ENCODE measurements at places on chromosomes 12 and 14.

GRCh38 chr12:89525305-89525823 is 483 bp downstream of the POC1B start:
- peak; percentile 40 for DNase-seq

DNA sequence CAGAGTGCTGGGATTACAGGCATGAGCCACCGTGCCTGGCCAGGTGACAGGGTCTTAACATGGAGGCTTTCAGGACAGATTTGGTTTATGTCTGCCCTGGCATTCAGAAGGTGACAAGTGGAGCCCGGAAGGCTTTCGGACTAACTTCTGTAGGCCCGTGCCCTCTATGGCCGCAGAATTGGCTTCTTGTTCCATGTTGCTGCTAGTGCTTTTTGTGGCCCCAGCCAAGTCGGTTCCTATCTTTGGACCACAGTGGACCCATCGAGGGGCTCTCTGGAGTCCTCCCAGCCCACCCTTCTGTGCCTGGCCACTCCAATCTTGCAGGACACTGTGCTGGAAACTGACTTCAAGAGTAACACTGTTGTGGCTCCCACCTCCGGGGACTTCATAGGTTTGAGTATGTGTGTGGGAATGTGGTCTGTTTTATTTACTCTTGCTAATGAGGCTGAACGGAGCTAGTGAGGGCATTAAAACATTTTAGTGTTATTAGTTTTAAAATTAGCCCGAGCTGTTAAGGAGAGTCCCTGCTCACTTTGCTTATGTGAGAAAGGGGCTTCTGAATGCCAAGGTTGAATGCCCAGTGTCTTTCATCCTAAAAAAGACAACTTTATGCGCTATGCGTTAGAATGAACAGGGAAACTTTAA is 245.9 kb downstream of the CACNA1C start:
- no peak for DNase-seq

GRCh38 chr12:10086387-10086786 is 12.4 kb downstream of the CLEC1A start:
- no peak for DNase-seq

DNA sequence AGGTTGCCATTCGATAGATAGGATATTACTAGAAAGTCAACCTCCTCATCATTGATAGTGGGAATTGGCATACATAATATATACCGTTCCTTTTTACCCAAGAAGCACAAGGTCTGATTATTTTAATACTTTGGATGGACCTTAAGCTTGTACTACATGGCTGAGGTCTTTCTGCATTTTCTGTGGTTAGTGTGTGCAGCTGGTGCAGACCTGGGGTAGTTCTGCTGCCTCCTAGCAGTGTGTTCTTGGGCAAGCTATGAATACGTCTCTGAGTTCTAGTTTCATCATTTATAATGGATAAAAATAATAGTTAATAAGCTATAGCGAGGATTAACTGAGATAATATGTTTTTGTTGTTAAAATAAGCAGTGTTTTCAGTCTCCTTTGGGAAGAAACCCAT is 2.2 kb downstream of the ZDHHC17 start:
- DNase-seq, result no peak

DNA sequence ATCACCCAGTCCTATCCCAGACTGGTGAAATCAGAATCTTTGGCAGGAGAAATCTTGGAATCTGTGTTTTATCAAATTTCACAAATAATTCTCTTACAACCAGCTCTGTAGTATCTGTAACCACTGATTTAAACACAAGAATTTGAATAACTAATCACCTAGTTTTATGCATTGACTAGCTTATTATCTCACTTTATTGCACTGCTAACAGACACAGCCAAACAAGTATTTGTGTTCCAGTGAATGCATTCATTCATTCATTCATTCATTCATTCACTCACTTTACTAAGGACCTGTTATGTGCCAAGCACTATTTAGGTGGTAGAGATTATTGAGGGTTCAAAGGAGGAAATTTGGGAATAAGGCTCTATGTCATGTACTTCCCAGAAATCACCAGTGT is 16.2 kb downstream of the LRRC74A start:
- DNase-seq, result no peak

GRCh38 chr12:75611041-75611440 is 99.6 kb upstream of the KRR1 start:
- no peak for DNase-seq

DNA sequence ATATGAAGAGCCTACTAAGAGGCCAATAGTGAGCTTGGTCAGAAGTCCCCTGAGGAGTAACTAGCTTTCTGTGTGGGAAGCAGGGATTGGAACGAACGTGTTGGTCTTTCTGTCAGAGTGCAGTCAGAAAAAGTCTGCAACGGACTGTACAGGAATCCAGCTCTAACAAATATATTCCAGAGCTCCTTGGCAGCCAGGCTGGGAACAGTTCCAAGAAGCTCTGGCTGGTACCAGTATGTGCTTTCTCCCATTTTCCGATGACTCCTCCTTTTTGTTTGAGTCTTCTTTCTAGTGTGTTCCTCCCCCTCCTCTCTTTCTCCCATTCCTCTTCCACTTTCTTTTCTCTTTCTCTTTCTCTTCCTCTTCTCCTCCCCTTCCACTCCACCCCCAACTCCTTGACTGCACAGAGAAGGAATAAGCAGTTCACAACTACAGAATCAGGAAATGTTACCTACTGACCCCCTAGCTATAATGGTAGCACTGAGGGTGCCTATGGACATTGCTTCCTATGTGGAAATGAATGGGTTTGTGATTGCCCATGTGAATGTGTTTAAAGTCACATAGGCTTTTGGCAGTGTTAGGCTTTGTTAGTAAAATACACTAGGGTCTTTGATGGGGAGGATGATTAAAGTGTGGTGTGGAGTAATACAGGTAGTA is 59.9 kb downstream of the TTLL5 start:
- peak; percentile 3 for DNase-seq

DNA sequence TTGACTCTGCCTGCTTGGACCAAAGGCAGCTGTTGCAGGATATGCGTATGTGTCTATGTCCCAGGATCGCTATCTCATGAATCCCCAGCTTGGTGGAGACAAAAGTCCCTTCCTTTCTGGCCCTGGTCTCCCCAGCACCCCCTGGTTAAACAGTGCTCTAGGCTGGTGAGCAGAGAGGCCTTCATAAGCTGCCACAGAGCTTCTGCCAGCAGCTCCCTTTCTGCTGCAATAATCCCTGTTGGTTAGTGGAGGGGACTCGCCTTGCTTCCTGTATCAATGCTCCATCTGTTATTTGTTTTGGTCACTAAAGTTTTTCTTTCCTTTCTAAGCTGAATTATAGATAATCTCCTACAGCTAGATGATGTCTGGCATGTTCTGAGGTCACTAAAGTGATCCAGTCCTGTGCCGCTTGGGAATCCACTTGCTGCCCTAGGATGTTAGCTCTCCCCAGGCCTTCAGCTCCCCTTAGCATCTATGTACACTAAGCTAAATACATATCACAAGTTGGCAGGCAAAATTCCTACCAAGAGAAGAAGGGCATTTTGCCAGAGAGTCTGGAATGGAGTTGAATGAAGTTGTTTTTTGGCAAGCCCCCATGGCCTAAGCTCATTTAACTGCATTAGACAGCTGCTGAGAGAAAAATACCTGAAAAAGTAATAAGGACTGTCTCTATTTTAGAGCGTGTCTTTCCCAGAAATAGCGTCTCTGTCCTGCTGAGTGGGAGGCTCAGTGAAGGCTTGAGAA is 47.8 kb downstream of the RDH12 start:
- DNase-seq, result no peak

DNA sequence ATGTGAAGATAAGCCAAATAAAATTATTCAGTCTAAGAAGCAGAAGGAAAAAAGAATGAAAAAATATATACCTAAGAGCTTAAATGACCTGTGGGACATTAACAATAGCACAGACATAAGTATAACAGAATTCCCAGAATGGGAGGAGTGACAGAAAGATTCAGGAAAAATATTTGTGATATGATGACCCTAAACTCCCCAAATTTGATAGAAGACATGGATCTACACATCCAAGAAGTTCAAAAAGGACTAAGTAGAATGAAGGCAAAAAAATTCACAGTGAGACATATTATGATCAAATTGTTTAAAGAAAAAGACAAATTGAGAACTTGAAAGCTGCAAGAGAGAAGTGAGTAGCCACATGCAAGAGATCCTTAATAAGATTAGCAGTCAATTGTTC is 211.4 kb upstream of the OR4E1 start:
- no peak for DNase-seq

DNA sequence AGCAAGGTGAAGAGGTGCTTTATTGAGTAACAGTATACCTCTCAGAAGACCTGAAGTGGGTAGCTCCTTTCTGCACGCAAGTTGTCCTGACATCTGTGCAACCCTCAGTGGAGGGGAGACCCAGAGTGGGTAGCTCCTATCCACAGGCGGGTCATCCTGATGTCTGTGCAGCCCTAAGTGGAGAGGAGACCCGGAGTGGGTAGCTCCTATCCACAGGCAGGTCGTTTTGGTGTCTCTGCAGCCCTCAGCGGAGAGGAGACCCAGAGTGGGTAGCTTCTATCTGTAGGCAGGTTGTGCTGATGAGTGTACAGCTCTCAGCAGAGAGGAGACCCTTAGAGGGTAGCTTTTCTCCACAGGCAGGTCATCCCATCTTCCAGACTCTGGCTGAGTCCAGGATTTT is 45.1 kb upstream of the PRPF39 start:
- no peak for DNase-seq

- peak; percentile 46 for DNase-seq
These were observed 200.2 kb upstream of the NUDT4 start for GRCh38 chr12:93177208-93178153.

DNA sequence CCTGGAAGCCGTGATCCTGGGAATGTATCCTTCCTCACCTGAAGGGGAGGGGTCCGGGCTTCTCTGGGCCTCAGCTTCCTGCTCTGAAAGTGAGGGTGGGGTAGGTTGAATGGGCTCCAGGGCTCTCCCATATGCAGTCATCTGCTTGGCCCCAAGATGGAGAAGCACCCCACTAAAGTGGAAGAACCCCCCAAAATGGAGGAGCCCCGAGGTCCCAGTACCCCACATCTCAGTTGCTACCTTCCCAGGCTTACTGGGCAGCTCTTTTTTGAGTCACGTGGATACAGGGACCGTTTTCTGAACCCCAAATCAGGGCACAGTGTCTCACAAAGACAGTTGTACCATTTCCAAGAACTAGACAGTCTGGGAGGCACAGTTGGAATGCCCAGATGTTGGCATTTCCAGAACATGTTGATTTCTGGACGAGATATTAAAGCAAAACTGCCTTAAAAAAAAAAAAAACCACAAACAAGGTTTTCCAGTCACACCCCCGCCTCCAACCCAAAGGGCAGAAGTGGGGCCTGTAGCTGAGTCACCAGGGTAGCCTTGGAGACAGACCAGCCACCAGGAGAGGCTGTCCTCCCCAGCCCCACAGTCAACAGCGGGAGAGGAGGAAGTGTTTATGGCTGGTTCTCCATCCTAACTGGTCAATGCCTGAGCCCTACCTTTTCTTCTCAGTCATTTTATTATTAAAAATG is 12.1 kb downstream of the VASH1 start:
- DNase-seq, result peak; percentile 87

DNA sequence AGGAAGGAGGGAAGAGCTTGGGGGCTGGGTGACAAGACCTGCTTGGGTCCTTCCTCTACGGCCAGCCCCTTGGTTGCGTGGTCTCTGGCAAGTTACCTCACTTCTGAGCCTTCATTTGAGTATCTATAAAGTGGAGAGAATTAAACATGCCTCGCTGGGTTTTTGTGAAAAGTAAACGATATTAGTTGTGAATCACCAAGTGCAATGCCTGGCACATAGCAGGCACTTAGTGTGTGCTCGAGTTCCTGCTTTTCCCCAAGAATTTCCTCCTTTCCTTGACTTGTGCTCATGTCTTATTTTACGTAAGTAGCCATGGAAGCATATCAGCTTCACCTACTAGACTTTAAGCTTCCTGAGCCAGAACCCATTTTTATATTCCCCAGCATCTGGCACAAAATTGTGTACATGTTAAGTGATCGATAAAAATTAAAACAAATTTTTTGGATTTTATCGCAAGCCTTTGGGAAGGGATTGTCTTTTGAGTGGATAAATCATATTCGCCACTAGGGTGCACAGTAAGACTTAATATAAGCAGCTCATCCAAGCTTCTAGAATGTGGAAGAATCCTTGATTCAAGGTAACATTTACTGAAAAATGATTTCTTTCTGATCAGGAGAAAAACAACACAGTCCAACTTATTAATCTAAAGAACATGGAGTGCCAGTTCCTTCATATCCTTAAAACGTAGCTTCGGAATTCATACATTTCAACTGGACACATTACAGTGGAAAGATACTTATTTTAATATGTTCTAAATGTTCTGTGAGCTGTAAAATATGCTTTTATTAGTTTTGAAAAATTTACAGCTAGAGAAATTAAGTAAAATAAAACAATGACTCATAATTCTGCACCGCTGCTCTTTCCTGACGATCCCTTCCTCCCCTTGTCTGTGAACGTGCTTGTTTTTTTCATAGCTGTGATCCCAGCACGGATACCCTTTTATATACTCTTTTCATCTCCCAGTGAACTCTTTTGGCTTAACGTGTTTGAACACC is 62.0 kb downstream of the SLC25A47 start:
- peak; percentile 63 for DNase-seq

DNA sequence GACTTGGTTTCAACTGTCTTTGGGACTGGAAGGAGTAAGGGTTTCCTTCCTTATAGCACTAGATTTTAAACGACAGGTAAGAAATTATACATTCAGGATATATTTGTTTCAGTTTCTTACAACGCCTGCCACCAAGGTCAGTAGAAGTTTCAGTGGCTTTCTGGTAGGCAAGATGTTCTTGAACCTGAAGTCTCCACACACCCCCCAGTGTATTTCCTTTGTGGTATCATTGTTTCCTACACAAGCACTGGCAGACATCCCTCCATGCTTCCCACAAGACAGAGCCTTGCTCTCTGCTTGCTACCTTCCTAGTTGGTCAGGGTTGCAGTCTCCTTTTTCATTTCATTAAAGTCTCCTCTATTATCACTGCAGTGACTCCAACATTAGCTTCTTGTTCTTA is 283.1 kb downstream of the FLRT2 start:
- DNase-seq, result no peak

GRCh38 chr14:61151251-61151650 is 129.9 kb downstream of the TMEM30B start:
- no peak for DNase-seq

DNA sequence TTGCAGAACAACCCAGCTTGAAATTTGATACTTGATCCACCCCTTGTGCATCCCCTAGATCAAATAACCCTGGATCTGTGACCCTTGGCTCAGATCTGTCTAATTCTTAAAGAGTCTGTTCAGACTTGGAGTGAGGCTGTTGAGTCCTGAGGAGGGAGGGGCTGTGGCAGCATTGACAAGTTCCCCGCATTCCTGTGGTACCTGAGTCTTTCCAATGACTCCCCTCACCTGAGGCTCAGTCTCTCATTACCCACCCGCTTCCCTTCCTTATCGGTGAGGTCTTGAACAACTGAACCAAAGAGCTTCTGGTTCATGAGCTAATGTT is 16.1 kb upstream of the HDAC7 start:
- DNase-seq, result no peak

- DNase-seq, result no peak
These were observed 501.1 kb downstream of the APAF1 start for GRCh38 chr12:99146185-99146584.

- DNase-seq, result peak; percentile 56
These were observed 4.7 kb upstream of the CCER1 start for GRCh38 chr12:90959538-90960139.

DNA sequence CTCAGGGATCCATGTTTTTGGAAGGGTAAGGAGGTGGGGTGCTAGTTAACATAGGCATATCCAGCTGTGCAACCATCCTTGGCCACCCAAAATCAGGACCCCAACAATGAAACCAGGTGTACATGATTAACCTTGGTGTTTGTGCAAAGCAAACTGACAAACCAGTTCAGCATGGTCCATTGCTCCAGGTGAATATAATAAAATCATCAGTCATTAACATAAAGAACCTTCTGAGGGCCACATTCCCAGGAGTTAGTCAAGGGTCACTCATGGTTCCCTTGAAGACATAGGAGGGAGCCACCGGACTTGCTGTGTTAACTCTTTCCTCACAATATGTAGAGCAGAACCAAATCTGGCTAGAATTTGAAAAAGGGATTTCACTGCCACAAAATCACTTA is 17.8 kb downstream of the SLC38A2 start:
- DNase-seq, result no peak
